ENCODE measurements at places on chromosomes 7 and 10.

DNA sequence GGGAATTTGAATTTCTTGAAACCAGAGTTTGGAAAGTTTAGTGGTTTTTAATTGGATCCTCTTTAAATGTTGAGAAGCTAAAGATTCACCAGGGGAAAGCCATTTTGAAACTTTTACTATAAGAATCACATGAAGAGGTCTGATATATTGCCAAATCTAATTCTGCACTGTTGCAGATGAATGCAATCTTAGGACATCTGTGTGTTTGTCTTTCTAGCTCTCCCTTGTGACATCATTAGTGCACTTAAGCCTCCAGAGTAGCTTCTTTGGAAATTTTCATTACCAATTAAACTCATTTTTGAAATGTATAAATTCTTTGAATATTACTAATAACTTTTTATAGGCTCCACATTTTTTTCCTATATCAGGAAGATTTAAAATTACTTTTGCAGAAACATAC lies 160.2 kb downstream of the BICC1 start:
- no peak for DNase-seq

DNA sequence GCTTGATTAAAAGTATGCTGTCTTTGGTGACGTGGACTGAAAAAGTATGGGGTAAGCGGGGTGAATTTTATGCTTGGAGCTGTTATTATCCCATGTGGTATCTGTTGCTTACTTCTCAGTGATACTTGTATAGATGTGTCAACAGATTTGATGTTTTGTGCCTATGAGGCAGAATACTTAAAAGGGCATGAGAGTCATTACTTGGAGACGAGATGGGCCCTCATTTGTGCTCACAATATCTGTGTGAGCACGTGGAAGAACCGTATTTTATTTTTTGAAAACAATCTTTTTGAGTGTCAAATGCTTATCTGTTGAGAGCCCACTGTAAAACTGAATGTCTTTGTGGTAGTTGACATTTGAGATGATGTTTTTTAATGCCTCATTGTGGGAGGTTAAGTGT lies 281.9 kb downstream of the EXOC4 start:
- no peak for DNase-seq

- DNase-seq = no peak
Observed at GRCh38 chr10:28774051-28774995, 97.0 kb downstream of the BAMBI start.

- DNase-seq = no peak
Observed at GRCh38 chr7:63080831-63081230, 917.8 kb upstream of the ZNF722 start.

DNA sequence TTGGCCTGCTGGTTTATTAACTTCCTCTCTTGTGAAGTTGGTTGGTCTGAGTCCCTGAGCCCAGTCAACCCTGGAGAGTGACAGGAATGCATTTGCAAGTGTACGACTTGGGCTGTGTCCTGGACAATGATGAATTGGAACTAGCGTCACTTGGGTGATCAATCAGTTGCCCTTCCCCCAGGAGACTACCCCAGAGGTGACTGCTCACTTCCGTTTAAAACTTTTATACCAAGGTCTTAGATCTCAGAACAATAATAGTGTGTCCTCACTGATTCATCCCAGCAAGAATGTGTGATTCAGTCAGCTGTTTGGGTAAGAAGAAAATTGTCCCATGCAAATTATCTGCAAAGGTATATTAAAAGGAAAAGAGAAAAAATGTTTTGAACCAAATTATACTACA lies 102.9 kb upstream of the ARMC3 start:
- no peak for DNase-seq

DNA sequence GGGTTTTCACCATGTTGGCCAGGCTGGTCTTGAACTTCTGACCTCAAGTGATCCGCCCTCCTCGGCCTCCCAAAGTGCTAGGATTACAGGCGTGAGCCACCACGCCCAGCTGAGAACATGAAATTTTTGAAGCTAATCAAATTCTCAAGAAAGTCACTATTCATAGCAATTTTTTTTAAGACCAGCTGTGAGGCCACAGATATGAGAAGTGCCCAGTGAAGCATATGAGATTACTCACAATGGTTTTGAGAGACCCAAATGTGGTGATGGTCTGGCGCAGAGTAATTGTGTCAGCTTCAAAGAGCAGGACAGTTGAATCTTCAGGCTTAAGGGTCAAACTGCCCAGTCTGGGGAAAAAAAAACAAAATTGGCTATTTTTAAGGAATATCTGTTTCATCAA lies 16.2 kb downstream of the NCOA4 start:
- DNase-seq = no peak

GRCh38 chr7:4119848-4120247 lies 562.2 kb upstream of the FOXK1 start:
- no peak for DNase-seq

GRCh38 chr7:119688831-119689230 lies 584.1 kb upstream of the KCND2 start:
- DNase-seq = no peak

- no peak for DNase-seq
Observed at GRCh38 chr10:34403512-34403911, 411.6 kb downstream of the PARD3 start.

- no peak for DNase-seq
Observed at GRCh38 chr10:70432561-70433263, 8.8 kb downstream of the NODAL start.

DNA sequence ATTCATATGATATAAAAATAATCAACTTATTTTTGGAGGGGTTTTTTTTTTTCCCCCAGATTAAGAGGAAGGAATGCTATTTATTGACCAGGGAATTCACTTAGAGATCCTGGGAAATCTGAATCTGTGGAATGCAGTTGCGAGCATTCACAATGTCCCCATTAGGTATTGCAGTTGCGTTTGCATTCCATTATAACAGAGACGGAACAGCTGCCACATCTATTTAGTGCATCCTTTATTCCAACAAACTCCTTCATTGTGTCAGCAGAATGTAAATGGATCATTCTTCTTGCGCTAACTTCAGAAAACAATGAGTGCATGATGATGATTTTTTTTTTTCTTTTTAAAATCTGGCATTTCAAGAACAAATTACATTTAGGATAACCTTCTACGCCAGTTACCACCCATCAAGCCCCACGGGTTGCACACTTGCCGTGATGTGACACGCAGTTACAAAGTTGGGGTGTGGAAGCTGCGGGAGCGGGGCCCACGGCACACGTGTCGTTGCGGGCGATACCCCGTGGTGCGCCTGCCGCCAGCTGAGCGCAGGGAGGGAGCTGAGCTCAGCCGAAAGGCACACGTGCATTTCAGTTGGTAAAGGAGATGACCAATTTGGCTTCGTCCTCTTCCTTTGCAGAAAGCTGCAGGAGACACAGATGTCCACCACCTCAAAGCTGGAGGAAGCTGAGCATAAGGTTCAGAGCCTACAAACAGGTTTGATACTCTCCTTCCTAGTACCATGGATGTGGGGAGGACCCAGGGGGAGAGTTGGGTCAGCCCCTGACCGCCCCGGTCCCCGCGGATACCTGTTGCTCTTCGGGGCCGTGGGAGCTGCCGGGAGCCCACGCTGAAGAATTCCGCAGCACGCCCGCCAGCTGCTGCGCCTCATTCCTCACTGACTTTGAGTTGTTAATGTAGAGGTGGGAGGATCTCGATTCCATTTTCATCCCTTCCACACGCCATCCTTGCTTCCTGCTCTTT lies 175.3 kb upstream of the SH2B2 start:
- DNase-seq = no peak

Data from NCI-H524 (cell line).